ENCODE measurements at places on chromosomes 2 and 18.
A peak's percentile ranks its signal among the peaks of the same experiment; 100 is the strongest.

DNA sequence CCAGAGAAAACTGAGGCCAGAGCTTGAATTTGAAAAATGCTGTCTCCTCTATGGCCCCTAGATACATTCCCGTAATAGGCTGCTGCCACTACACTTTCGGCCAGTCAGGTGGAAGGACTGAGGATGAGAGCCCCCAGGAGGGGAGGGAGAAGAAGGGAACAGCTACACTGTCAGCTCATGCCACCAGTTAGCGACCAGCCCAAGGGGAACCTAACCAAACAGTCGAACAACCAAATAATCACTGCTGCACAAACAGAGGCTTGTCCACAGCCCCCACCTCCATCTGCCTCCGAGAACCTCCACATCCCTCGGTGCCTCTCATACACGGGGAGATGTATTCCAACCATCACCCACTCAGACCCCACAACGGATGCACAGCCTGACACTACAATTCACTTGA lies 7.3 kb downstream of the ZNF516 start:
- peak; percentile 48 for DNase-seq

DNA sequence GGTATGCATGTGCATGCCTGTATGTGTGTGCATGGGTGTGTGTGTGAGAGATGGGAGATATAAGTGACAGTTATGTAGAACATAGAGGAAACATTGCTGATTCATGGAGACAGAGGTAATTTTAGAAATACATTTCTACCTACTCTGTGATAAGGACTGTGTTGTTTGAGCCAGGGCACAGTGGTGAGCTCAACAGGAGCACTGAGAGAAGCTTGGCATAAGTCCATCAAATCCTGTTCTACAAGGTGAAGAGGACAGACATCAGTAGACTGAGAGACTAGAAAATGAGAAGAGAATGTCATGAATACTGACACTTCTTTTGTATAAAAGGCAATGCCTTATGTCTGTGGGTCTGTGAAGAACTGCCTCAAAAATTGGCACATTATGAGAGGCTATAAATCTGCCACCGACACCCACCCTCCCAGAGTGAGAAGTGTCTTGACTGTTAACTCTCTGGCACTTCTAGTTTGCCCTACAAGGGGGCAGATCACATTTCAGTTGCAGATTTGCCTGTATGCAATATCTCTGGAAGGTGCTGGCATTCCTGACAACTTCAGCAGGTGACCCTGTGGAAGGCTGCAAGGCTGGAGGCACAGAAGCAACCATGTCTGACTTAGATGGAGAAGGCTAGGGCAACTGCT lies 962.3 kb upstream of the NRXN1 start:
- no peak for DNase-seq

GRCh38 chr18:79487801-79488201 lies 92.1 kb downstream of the NFATC1 start:
- no peak for DNase-seq

DNA sequence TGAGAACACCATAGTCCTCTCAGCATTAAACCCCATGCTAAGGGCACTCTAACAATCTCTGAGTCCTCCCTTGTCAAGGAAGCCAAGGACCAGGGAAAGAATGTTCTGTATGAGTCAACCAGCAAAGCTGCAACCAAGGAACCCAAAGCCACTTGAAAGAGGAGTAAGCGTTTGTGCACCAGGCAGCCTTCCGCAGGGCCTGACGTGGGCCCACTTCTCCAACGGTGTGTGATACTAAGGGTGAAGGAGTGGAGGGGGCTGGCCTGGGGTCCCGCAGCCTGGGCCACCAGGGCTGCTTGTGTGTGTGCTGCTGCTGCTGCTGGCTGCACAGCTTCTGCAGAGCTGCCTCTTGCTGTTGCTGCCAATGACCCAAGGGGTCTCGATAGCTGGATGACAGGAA lies 30.1 kb upstream of the GALNT14 start:
- DNase-seq: no peak

- no peak for DNase-seq
These were observed 232.2 kb downstream of the GULP1 start for GRCh38 chr2:188523919-188524318.

- peak; percentile 37 for DNase-seq
These were observed 6.8 kb downstream of the ZNF397 start for GRCh38 chr18:35247412-35248249.

DNA sequence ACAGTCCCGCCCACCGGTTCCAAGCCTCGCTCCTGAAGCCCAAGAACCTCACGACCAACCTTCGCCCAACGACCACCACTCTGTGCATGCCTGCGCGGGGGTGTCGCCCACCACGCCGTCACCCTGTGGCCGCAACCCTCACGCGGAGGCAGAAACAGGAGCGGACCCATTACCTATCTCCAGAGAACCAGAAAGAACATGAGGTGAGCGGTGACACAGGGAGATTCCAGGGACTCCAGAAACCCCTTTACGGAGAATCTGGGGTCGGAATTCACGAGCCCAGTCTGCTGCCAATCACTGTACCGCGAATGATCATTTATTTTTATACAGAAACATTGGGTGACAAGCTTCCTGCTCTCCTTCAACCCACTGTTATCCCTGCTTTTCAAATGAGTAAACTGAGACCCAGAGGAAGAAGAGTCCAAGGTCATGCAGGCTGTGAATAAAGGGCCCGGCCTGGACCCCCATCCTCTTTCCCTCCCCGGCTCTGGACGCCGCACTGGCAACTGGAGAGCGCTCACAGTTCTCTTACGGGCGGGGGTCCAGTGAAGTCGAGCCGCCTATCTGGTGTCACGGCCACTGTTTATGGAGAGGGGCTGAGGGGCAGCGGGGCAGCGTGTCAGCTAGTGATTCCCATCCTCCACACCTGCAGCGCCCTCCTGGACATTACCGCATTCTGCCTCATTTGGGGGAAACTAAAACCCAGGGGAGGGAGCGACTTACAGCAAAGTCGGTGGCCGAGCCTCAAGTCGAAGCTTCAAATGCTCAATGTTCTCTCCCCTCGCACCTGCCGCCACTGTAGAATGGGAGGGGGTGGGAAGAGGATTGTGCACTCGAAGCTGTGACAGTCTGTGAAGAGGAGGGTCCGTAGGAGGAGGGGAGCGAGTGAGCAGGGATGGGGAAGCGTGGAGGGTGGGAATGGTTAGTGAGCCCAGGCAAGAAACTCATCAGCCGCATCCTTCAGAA lies 723 bp upstream of the SLC30A3 start:
- DNase-seq: no peak

- DNase-seq: no peak
These were observed 946.7 kb upstream of the ACVR2A start for GRCh38 chr2:146898083-146898482.

- no peak for DNase-seq
These were observed 27.1 kb upstream of the ZNF516 start for GRCh38 chr18:76522122-76522503.

GRCh38 chr2:23533338-23533695 lies 148.3 kb downstream of the KLHL29 start:
- DNase-seq: no peak

DNA sequence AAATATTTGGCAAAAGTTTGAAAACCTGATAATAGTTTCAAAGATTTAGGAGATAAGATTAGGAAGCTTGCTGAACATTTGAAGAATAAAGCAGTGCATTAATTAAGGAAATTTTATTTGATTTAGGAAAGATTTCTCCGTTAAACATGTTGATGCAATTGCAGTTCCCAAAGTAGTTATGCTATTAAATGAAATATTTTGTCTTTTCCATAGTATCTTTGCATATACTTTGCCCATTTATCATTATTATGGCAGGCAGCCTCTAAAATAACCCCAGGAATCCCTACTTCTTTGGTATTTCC lies 136.5 kb downstream of the MREG start:
- DNase-seq: no peak

DNA sequence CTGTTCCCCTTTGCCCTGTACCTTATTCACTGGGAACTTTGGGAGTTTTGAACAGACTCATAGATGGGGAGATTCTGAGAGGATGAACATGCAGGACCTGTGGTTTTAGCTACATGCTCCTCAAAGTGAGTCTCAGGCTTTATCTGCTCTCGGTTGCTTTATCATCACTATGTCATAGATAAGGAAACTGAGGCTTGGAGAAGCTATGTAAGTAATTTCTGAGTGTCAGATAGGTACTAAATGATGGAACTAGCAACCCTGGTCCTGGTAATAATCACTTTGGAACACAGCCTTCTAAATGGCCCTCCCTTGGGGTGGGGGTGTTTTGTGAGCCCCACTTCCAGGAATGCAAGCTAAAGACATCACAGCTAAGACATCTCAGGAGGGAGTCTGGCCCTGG lies 186.2 kb upstream of the MEX3C start:
- no peak for DNase-seq

- DNase-seq: no peak
These were observed 1.4 kb downstream of the CYS1 start for GRCh38 chr2:10078704-10079265.

GRCh38 chr2:85578243-85579180 lies 1.1 kb downstream of the VAMP8 start:
- DNase-seq: peak; percentile 85

DNA sequence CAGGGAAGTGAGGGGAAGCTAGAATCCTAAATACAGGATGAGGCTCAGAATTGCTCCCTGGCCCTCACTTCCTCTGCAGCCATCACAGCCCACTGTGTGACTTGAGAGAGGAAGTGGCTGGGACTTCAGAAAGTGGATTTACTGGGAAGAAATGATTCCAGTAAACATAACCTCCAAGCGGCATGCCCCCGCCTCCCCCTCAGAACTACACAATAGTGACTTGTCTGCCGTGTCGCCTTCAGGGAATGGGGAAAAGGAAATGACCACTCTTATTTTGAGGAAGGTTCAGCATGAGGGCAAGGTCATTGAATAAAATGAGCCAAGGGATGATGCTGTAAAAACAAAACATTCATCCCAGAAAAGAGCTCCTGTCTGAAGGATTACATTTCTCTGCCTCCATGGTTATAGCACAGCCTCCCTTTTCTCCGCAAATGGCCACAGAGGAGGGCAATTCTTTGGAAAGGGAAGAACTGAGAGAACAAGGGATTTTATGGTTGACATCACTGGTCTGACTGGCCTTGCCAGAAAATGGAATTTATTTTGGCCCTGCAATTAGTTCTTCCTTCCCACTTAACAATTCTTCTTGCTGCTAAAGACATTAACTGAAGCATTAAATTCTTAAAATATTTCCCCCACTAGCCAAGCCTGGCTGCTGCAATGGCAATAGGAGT lies 78.9 kb upstream of the DAPL1 start:
- DNase-seq: peak; percentile 25

DNA sequence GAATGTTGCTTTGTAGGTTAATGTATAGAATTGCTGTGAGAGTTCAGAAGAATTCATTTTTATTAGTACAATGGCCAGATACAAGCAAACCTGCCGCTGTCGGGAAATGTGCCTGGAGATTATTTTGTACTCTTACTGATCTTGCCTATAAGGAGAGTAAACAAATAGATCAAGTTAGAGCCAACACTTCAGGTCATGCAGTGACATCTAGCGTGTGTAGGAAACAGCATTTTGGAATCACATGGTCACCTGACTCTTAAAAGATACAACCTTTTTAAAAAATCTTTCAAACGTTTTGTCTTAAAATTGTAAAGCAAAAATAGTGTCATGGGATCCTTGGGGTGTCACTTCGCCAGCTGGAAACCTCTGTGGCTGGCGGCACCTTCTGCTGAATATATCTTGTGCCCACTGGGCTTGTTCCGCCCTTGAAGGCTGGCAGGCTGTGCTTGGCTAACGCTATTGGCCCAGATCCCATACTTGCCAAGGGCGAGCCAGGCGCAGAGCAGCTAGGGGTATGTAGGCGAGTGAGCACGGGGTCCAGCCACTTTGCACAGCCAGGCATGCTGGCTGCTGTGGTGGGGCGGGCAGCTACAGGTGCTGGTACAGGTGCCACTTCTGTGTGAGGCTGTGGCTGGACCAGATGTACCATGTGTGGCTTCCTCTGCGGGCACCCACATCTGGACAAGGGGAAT lies 19.5 kb upstream of the RPRM start:
- no peak for DNase-seq

GRCh38 chr18:3836483-3837335 lies 386.7 kb downstream of the TGIF1 start:
- DNase-seq: no peak

DNA sequence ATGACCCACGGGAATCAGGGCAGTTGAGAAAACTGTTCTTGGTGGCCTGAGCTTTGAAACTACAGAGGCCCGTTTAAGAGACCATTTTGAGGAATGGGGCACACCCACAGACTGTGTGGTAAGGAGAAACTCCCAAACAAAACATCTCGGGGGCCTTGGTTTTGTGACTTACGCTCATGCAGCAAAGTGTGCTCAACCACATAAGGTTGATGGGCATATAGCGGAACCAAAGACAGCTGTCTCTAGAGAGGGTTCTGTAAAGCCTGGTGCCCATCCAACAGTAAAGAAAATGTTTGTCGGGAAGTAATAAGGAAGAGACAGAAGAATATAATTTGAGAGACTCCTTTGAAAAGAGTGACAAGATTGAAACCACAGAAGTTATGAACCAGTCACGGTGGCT lies 5.4 kb downstream of the MRO start:
- DNase-seq: no peak

- peak; percentile 66 for DNase-seq
These were observed 1.1 kb upstream of the MAT2A start for GRCh38 chr2:85537600-85538506.

- DNase-seq: no peak
These were observed 431.1 kb upstream of the ZEB2 start for GRCh38 chr2:144950899-144951560.

All from KBM-7 (cell line).